ENCODE measurements at places on chromosomes 1 and 21. TPM values are rescaled to one million over a fixed set of nuclear protein-coding genes. Genes with fewer than 3 reads are reported as not detected.
A peak's percentile ranks its signal among the peaks of the same experiment; 100 is the strongest.

GRCh38 chr1:19387045-19387467 is 74.9 kb downstream of the SLC66A1 start:
- DNase-seq, result no peak

GRCh38 chr1:182977480-182977879 is 24.5 kb upstream of the SHCBP1L start:
- DNase-seq, result no peak

DNA sequence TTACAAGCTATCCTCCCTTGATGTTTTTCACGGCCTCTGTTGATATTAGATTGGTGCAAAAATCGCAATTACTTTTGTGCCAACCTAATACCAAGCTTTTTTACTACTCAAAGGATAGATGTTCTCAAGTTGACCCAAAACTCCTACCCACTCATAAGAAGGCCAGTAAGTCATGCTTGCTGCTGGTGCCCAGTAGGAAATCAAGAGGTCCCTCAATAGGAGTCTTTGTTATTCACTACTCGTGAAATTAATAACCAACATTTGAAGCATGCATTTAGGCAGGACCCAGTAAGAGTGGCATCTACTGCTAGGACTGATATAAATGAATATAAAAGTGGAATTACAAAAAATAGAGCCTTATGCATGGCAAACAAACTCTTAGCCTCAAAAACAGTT is 52.6 kb downstream of the APP start:
- no peak for DNase-seq

DNA sequence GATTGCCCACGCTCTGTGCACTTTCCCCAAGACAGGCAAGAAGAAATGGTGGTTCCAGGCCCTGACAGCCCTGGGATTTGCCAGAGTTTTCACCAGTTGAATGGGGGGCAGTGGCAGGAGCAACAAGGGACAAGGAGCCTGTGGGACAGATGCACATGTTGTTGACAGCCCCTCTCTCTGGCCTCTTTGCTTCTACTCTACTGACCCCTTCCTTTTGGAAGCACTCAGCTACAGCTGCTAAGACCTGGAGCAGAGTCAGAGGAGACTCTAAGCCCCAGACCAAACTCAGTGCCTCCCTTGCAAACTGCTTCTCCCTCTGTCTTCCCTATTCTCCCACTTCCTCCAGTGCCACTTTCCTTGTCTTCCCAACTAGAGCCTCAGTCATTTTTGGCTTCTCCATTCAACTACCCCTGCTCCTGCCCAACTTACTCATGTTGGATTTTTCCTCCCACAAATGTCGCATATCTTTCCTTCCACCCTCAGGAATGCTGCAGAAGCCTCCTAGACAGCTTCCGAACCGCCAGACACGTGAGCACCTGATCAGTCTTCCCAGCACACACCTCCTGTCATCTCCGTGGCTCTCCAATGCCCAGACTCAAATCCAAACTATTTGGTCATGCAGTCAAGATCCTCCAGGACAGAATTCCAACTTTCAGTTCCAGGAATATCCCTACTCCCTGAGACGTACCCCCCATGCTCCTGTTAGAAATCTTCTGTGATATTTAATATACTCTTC is 9.1 kb downstream of the INKA2 start:
- DNase-seq, result peak; percentile 37

GRCh38 chr1:119116725-119117124 is 23.7 kb downstream of the WARS2 start:
- DNase-seq, result no peak

DIRAS3 gene
- 0.74 TPM for total RNA-seq

SLC2A5 gene
- total RNA-seq, result 12.9 TPM

MNDA gene
- 23.8 TPM for total RNA-seq

CFAP57 gene
- total RNA-seq, result 0.19 TPM

Measured in mesenteric fat pad (tissue), 1 donor.